ENCODE measurements at places on chromosomes 13 and 19.
A peak's percentile ranks its signal among the peaks of the same experiment; 100 is the strongest.

DNA sequence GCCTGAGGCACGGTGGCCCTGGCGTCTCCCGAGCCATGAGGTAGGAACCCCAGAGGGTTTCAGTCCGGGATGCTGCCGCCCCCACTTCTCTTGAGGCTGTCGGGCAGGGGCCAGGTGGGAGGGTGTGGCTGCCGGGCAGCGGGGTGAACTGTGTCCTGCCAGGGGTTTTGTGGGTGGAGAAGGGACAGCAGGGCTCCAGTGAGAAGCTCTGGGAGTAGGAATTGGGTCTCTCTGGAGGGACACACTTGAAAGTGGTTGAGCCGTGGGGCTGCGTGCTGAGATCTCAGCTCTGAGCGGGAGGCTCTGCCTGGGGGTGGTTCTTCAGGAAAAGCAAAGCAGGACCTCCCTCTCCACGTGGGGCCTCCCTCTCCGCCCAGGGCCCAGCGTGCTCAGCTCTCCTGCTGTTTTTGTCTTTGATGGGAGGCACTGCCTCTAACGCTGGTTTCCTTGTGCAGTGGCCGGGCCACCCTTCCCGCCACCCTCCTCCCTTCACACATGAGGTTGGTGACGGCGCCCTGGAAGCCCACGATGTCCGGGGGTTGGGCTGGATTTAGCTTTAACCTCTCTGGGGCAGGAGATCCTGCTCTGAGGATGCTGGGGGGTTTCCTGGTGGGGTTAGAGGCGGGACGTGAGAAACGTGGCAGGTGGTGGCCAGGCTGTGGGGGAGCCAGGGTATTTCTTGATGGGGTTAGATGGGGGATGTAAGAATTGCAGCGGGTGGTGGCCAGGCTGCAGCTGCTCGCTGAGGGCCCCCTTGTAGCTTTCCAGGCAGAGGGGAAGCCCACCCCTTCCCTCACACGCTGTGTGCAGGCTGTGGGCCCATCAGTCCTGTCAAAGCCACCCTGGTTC lies 15.3 kb upstream of the ZNF554 start:
- no peak for DNase-seq

- DNase-seq: no peak
These were observed 375.8 kb upstream of the TSHZ3 start for GRCh38 chr19:31725051-31725450.

DNA sequence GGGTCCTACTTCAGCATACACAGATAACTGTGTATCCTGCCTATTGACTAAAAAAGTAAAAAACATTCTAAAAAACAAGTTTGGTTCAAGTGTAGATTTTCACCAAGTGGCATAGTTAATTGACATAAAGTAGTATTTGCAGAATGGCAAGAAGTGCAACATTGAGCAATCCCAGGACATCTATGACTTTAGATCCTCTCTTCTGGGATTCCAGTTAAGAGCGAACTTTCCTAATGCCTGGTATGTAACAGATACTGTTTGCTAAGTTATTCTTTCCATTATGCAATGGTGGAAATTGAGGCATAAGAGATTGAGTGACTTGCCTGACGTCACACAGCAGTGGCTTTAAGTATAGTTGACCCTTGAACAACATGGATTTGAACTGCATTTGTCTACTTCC lies 96.1 kb downstream of the ZMYM2 start:
- DNase-seq: no peak

GRCh38 chr19:748274-748598 lies 2.7 kb upstream of the MISP start:
- DNase-seq: no peak

DNA sequence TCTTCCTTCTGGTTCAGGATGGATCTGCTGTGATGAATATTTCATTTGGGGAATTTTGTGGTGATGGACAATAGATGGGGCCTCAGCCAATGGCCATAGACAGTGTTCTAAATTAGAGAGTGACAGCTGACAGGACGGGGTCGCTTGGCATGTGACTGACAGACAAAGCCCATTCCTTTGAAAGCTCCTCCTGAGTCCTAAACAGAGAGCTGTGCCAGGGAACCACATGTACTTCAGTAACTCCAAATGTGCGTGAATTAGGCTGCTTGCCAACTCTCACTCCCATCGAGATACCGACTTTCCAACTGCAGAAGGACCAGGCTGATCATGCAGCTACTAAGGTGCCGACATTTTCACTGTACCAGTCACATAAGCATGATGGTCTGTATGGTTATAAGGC lies 187.7 kb downstream of the SHISA2 start:
- no peak for DNase-seq

DNA sequence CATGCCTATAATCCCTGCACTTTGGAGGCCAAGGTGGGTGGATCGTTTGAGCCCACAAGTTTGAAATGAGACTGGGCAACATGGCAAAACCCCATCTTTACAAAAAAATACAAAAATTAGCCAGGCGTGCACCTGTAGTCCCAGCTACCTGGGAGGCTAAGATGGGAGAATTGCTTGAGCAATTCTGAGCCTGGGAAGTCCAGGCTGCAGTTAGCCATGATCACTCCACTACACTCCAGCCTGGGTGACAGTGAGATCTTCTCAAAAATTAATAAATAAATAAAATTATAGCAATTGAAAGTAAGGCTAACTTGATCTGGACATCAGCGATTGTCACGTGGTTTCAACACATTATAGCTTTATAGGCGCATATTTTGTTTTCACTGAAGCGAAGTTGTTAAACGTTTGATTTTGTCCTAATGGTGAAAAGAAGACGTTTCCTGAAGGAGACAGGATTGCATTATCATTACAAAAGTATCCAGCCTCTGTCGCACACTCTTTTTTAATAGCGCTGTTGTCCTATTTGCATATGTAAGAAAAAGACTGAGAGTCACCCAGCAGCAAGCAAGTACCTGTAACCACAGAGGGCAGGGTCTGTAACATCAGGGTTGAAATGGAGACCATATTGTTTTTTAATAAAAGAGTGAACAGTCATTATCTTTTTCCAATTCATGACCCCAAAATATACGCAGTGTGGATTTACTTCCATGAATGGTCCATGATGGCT lies 335.7 kb downstream of the DCT start:
- no peak for DNase-seq

GRCh38 chr13:23844132-23844531 lies 45.1 kb downstream of the MIPEP start:
- DNase-seq: no peak

DNA sequence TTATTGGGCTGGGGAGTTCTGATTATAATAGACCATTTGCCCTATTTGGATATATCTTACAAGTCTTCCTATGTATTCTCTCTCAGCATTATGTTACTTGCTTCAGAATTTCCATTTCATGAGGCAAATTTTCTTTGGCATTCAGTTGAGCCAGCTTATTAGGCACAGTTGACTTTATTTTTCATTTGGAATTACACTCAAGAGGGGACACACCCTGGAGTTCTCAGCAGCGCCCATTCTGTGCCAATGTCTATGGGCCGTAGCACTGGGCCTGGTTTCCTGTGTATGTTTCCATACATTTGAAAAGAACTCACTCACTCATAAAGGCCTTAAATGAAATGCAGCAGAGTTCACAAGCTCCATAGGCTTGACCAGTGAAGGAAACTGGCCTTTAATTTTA lies 138.5 kb downstream of the KLF12 start:
- DNase-seq: no peak

- peak; percentile 10 for DNase-seq
These were observed 133.0 kb downstream of the SIPA1L3 start for GRCh38 chr19:38039966-38040365.

DNA sequence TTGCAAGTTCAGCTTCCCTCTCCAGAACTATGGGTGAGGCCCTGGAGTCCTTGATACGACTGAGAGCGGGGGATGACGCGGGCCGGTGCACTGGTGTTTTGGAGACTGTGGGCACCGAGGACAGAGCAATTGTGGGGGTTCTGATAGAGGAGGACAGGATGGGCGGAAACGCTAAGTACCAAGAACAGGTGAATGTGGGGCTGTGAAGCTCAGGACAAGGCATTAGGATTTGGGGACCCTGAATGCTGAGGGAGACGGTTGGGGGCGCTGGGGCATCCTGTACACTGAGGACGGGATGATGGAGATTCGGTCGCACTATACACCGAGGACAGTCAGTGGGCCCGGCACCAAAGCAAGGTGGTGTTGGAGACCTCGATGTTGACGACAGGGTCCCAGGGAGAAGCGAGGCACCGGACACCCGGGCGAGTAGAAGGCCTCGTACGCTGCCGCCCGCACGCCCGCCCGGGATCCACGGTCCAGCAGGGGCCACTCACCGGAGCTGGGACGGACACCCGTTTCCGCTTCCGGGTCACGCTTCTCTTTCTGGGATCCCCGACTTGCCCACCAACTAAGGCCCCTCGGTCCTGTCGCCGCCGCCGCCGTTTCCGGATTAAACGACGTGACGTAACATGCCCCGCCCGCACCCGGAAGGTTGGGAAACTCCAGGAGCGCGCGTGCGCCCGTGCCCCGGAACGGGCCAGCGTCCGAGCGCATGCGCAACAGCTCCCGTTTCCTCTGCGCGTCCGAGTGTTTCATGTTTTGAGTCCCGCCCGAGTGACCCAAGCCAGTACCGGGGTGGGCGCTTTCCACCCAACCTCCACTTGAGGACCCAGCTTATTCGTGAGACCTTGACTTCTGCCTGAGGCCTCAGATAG lies at the start of gene CHMP2A:
Gene CHMP2A (minus strand): TSS at position 612 of the 875 bp plus-strand sequence. CDS start 893 bp downstream, outside the sequence.
- DNase-seq: peak; percentile 99

DNA sequence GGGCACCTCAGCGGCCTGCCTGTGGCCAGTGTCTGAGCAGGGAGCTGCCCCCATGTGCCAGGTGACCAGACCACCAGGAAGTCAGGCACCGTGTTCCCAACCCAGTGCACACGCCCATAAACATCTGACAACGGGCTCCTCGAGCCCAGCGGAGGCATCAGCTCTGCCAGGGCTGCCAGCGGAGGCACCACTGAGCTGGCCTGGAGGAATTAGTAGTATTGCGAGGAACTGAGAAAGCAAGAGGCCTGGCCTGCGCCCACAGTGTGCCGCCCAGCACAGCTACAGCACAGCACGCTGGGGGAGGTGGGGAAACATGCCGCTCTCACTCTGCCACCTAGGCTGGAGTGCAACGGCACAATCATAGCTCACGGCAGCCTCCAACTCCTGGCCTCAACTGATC lies 44.6 kb downstream of the ANKRD27 start:
- no peak for DNase-seq

GRCh38 chr13:94716016-94716415 lies 3.7 kb upstream of the SOX21 start:
- no peak for DNase-seq

DNA sequence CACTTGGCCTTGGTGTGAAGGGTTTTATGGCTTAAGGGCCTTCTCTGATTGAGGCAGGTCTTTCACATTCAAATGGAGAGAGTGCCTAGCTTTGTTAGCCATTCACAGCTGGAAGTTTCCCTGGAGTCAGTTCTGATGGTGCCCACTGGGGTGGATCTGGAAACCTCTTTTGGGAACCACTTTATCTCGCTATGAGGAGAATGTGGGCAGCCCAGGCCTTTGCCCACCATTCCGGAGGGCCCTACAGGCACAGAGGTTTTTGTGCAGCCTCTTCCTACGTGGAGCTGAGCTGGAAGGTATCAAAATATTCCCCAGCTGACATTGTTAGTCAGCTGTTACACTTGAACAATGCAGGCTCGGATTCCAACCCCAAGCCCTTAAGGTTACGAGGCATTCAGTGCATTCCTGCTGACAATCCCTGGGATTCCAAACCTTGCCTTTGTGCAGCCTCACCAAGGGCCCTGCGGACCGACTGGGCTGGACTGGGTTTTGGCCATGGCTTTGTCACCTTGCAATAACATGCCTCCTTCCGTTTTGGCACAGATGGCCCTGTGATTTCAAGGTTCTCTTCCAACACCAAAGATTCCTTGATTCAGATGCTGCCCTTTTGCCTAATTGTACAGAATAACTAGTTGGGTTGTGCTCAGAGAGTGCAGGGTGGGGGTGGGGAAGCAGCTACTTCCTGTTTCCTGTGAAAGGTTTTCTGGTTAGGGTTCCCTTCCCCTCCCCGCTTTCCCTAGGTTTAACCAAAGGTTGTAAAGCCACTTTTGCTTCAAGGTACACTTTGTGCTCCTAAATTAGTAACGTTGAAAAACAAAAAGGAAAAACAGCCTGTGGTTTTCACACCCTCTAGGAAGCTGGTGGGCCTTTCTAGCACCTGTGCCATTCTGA lies 27.0 kb downstream of the SAE1 start:
- DNase-seq: peak; percentile 53

DNA sequence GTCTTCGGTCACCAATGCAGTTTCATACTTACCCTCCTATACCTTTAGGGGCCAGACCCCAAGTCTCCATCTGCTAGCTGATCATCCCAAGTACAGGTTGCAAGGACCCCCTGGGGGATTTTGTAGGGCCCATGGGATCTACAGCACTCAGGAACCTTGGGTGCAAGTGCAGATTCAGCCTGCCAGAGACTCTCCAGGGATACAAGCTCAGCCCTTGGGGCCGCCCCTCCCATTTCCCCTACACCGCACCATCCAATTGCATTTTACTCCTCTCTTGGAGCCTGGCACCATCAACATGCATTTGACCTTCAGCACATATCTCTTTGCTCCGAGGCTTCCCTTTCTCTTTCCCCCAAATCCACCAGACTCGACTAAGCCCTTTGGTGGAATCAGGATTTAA lies 154.7 kb upstream of the ZNF536 start:
- no peak for DNase-seq

- no peak for DNase-seq
These were observed 975 bp downstream of the SBK2 start for GRCh38 chr19:55535965-55536350.

DNA sequence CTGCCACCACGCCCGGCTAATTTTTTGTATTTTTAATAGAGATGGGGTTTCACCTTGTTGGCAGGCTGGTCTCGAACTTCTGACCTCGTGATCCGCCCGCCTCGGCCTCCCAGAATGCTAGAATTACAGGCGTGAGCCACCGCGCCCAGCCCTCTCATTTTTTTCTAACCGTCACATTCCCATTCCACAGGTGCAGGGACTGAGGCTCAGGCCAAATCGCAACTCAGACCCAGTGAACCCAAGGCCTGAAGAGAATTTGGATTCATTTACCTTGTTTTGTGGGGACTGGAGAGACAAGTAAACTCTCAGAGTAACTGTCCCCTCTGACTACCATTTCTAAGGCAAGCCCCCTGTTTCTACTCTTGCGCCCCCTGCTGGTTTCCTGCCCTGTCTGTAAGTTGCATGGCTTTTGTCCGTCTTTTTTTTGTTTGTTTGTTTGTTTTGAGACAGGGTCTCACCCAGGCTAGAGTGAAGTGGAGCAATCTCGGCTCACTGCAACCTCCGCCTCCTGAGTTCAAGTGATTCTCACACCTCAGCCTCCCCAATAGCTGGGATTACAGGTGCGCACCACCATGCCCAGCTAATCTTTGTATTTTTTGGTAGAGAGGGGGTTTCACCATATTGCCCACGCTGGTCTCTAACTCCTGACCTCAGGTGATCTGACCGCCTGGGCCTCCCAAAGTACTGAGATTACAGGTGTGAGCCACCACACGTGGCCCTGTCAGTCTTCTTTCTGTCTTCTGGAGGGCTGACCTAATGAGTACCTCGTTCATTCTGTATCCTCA lies 2.3 kb upstream of the STRN4 start:
- peak; percentile 87 for DNase-seq

GRCh38 chr13:35621989-35622388 lies 145.5 kb upstream of the MAB21L1 start:
- no peak for DNase-seq

GRCh38 chr13:19984430-19985218 lies 26.1 kb downstream of the ZMYM2 start:
- peak; percentile 4 for DNase-seq

- DNase-seq: no peak
These were observed 69.4 kb downstream of the TEX29 start for GRCh38 chr13:111389621-111390521.

- no peak for DNase-seq
These were observed 150.8 kb downstream of the B3GLCT start for GRCh38 chr13:31350560-31350959.

Data from stimulated activated CD4-positive, alpha-beta T cell treated with anti-CD3 and anti-CD28 coated beads, Interleukin-15, amount 100 ng/mL, for 24 hours (primary cell).